ENCODE measurements at places on chromosomes 1 and 21. TPM values are rescaled to one million over a fixed set of nuclear protein-coding genes. Genes with fewer than 3 reads are reported as not detected.

Gene OR6K3
- not detected for total RNA-seq

Gene TNFRSF1B
- total RNA-seq = 294 TPM

Gene ATP1A2
- not detected for total RNA-seq

Gene KRTCAP2
- total RNA-seq = 166 TPM

Gene ANGPTL3
- total RNA-seq = not detected

DNA sequence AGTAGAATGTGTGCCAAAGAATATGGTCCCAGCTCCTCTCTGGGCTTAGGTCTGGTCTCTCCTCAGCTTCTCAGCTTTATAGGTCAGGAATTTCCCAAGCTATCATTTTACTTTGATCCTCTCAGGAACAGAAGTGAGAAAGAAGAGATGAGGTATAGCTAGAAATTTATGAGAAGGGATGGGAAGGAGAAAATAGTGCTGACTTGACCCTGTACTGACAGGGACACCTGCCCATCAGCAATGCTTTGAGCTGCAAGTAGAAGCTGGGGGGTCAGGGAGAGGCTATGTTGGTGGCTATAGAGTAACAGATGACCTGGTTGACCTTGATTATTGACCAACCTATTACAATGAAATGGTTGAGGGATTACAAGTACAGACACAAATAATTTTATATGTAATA lies 75.0 kb downstream of the XCL2 start:
- no peak for DNase-seq

- no peak for DNase-seq
These were observed 793 bp upstream of the FMO1 start for GRCh38 chr1:171247501-171247900.

GRCh38 chr1:27122652-27123051 lies 32.3 kb downstream of the SLC9A1 start:
- no peak for DNase-seq

GRCh38 chr1:64495878-64496277 lies 25.9 kb downstream of the CACHD1 start:
- no peak for DNase-seq

- DNase-seq = no peak
These were observed 90.6 kb upstream of the KCTD3 start for GRCh38 chr1:215476541-215476940.

- DNase-seq = no peak
These were observed 104.6 kb downstream of the ENAH start for GRCh38 chr1:225548140-225548857.

DNA sequence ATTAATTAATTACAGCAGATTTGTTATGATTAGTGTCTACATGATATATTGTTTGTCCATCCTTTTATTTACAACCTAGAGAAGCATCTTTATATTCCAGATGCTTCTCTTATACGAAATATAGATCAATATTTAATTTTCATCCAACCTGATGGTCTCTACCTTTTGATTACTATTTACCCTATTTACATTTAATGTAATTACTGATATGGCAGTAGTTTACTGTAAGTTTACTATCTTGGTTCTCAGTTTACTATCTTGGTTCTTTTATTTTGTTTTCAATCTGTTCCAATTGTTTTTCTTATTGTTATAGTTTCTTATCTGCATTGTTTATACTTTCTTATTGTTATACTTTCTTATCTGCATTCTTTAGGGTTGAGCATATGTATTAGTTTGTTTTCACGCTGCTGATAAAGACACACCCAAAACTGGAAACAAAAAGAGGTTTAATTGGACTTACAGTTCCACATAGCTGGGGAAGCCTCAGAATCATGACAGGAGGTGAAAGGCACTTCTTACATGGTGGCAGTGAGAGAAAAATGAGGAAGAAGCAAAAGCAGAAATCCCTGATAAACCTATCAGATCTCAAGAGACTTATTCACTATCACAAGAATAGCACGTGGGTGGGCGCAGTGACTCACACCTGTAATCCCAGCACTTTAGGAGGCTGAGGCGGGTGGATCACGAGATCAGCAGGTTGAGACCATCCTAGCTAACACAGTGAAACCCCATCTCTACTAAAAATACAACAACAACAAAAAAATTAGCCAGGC lies 28.9 kb downstream of the FAF1 start:
- DNase-seq = no peak

GRCh38 chr1:4149281-4149680 lies 249.2 kb upstream of the C1orf174 start:
- no peak for DNase-seq

GRCh38 chr1:93076268-93076667 lies 2.8 kb upstream of the MTF2 start:
- no peak for DNase-seq
